ENCODE measurements at places on chromosomes 5 and 9.
A peak's percentile ranks its signal among the peaks of the same experiment; 100 is the strongest.

- no peak for DNase-seq
Measured at GRCh38 chr5:155831491-155831890, 495.5 kb upstream of the SGCD start.

GRCh38 chr9:35826071-35826701 lies 2.3 kb downstream of the FAM221B start:
- peak; percentile 63 for DNase-seq

- no peak for DNase-seq
Measured at GRCh38 chr9:113526841-113527240, 63.3 kb downstream of the RGS3 start.

- DNase-seq: no peak
Measured at GRCh38 chr5:33321026-33321425, 119.7 kb upstream of the TARS1 start.

DNA sequence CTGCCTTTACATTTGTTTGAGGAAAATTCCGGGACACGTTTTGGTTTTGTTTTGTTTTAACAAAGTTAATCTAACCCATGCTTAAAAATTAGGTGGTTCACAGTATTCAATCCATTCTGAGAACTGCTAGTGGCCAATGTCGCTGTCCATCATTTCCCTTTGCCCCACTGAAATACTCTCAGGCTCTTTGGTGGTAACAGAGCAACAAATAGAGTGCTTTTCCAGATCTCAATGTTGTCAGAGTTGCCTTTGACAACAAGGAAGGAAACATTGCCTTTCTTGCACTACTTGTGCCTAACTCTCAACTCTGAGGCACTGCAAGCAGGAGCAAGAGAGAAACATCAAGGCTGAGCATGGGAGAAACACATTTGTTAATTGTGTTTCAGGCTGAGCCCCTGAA lies 154.0 kb downstream of the MCTP1 start:
- no peak for DNase-seq

DNA sequence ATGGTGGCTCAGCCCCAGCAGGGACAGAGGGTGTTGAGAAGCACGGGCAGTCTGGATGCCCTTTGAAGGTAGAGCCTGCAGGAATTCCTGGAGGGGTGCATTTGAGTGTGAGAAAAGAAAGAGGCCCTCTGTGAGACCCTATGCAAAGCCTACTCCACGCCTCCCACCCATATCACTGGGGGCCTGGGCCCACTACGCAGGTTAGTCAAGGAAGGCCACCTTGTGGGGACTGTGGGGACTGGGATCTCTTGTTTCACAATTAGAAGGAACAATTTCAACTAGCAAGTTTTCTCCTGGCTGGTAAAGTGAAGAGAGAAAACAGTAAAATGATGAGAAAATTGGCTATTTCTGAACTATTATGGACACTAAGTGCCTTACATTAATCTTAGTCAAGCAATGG lies 486.2 kb upstream of the DAP start:
- DNase-seq: no peak

DNA sequence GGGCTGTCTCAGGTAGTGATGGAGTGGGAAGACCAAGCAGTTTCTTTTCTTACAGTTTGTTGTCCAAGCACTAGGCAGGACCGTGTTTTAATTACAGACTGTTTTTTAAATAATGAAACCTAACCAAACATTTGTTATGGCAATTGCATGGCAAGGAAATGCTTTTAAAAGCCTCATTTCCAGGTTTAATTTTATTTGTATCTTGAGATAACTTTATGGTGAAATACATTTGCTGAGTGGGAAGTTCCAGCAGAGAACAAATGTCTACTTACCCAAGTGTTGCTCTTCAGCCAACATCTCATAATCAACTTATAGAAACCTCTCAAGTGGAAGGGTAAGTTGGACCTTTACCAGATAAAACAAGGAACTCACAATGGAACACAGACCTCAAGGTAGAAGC lies 11.8 kb upstream of the LHFPL2 start:
- no peak for DNase-seq

DNA sequence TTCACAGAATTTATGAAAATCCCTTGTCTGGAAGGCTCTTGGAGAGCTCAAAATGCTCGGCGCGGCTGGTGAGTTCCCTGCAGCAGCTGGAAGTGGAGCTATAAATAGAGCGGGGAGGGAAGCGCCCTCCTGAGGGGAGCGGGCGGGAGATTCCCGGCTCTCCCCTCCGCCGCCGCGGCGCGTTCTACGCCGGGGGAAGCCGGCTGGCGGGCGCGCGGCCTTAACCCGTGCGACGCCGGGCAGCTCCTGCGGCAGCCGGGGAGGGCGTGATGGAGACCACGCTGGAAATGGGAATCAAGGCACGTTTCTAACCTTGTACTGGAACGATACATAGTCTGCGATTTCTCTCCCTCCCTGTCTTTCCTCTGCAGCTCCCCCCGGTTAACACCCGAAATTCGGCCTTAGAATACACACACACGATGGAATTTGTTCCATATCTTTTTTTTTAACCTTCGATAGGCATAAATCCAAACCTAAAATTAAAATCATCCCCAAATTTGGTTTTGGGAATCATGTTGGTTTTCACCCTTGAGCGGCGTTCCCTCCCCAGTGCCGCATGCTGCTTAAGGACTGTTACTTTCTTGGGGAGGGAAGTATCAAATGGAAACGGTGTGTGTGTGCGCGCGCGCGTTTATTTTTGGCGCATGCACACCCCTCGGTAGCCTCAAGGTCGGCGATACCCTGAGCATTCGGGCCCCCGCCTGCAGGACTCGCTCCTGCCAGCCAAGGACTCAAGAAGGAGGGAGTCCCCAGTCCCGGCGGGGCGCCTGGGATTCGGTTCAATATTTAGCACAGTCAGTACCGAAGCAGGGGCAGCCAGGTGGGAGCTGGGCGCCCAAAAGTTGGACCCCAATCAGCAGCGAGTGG lies 306.3 kb upstream of the KCNN2 start:
- DNase-seq: peak; percentile 79

DNA sequence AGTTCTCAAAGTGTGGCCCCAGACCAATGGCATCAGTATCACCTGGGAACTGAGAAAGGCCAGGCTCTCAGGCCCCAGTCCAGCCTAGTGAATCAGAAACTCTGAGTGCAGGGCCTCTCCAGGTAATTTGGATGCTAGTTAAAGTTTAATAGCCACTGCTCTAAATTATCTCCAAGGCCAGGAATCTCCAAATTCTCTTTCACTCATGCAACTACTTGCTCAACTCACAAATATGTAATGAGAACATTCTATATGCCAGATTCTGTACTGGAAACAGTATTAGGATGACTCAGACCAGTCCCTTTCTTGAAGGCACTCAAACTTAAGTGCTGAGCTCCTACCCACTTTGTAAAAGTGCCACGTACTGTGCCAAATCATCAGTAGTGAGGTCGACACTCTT lies 84.6 kb downstream of the PAPPA start:
- DNase-seq: no peak

DNA sequence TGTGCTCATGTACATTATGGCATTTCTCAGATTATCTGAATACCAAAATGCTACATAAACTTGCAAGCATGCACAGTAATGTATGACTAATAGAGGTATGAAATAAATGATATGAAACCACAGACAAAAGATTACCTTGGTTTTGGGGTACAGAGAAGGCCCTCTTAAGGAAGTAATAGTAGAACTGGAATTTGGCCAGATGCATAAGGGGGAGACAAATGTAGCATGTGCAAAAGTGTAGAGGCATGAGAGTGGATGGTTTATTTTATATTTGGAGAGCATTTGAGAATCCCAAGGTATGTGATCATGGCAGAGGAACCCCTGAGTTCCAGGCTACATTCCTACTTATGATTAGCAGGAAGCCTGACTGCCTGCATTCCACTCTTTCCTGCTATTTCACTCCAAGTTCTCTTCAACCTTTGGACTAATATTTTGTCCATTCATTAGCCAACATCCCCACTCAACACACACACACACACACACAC lies 74.2 kb downstream of the MAMDC2 start:
- no peak for DNase-seq

GRCh38 chr9:69389437-69389995 lies 64.5 kb downstream of the ENTREP1 start:
- DNase-seq: no peak

DNA sequence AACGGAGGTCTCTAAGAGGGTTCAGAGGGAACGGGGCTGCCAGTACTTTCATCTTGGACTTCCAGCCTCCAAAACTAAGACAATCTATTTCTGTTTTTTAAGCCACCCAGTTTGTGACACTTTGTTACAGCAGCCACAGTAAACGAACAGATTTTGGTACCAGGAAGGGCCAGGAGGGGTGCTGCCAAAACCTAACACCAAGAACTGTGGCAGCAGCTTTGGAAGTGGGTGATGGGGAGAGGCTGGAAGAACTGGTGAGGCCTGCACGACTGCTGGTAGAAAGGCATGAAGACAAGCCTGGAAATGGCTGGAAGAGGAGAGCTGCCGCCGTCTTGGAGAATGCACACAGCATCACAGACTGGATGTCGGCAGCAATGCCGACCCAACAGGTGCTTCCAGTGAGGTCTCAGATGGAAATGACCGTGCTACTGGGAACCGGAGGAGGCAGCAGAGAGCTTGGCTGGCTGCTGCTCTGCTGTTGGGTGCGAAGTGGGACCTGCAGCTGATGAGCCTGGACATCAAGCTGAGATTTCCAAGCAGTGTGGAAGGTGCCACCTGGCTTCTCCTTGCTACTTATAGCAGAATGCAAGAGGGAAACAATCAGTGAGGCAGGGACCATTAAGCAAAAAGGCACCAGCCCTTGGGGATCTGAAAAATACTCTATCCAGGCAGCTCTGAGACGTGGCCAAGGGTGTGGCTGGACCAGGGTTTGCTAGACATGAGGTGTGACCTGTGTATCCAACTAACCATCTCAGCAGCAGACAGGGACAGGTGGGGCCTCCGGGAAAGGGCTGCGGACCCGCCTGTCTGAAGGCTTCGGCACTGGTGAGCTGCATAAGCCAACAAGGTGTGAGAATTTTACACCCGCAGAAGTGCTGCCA lies 4.7 kb upstream of the TMEM210 start:
- no peak for DNase-seq

GRCh38 chr9:125435776-125436612 lies 174.4 kb downstream of the GAPVD1 start:
- peak; percentile 44 for DNase-seq

DNA sequence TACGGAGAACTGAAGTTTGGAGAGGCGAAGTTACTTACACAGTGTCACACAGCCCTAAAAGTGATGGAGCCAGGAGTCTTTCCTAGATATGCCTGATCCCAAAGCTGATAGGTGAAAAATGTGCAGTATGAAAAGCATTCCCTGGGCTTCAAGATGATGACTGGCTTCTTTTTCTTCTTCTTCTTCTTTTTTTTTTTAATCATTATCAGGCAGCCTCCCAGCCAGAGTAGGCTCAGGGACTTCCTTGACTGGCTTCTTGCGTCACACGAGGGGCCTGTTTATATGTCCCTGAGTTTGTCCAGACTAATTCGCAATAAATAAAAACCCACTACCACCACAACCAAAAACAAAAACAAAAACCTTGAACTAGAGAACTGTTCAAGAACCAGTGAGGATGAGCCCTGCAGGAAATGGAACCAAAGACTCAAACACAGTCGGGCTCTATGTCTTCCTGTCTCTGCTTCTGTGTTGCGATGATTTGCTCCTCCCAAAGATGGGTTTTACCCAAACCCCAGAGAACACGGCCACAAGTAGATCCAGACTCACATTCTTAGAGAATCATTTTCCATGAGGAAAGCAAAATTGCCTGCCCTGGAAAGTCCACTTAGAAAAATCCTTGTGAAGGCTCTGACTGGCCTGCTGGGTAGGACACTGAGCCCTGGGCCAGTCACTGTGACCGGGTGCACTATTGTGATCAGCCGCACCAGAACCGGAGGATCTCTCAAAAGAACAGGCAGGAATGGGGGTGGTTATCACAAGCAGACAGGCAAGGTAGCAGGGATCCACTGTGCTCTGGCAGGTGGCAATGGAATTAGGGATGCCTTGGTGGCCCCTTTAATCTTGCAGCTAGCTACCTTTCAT lies 38.0 kb upstream of the ADAM19 start:
- DNase-seq: no peak

GRCh38 chr9:109852556-109852955 lies 72.6 kb downstream of the PALM2AKAP2 start:
- no peak for DNase-seq

DNA sequence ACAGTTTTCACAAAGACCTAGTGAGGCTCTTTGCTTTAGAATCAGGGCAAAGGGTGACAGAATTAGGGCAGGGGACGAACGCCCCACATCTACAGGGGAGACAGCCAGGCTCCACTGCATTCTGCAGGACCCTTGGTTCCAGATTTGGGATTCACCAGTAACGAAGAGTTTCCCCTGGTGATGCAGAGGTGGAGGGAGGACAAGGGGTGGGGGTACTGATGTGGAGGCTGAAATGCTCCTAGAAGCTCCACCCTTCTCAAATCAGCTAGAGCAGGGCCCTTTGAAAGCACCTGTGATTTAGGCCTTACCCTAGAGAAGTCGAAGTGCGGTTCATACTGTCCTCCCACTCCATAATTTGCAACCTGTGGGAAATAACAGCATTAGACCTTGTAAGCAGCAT lies 29.1 kb downstream of the P4HA2 start:
- no peak for DNase-seq

DNA sequence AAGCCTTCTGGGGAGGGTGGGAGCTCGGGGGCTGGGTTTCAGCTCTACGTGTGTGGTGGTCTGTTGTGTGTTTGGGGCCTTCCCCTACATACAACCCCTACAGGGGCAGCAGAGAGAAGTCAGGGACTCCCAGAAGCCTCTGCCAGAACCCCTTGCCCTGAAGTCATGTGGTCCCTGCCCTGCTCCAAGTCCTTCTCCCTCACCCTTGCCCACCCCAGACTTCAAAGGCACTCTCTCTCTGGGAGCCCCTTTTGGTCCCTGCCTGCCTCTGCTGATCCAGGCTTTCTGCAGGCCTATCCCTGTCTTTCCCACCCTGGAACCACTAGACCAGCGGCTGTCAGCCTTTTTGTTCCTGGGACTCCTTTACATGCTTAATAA lies 61.1 kb upstream of the PSD2 start:
- no peak for DNase-seq
